ENCODE measurements at places on chromosomes 4 and X. TPM values are rescaled to one million over a fixed set of nuclear protein-coding genes. Genes with fewer than 3 reads are reported as not detected.

DNA sequence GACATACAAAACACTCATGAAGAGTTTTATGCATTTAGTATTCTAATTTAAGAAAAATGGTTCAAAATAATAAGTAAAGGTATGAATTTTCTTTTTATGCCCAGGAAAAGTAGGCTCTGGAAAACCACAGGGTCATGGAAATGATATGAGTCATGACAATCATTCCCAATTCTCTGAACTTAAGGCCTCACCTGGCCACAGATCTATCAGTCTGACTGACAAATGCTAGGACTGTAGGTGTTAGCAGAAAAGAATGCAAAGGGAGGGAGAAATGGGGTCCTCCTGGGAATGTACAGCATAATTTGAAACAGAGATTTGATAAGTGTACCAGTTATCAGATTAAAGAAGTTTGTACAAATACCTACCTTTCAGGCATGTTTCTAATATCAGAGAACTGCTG lies 270.5 kb upstream of the ARSJ start:
- H3K27me3 ChIP-seq: no peaks in the 10 kb centered on the region
- DNase-seq: no peak
- H3K4me1 ChIP-seq: peaks cover 13% of the 10 kb centered on the region
- H3K27ac ChIP-seq: no peak overlapping the region

The ZGRF1 gene
- polyA plus RNA-seq: 3.6 TPM

DNA sequence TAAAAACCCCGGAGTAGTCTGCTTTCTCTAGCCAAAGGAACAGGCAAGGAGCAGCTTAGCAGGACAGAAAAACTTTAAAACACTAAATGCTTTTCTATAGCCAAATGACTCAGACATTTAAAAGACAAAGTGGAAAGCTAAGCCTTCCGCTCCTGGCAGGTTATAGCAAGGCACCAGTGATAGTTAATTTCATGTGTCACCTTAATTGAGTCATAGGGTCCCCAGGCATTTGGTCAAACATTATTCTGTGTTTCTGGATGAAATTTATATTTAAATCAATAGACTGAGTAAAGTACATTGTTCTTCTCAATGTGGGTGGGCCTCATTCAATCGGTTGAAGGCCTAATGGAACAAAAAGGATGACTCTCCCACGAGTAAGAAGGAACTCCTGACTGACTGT lies 885.7 kb upstream of the ADGRL3 start:
- no peak overlapping the region for H3K4me3 ChIP-seq
- H3K4me1 ChIP-seq: no peaks in the 10 kb centered on the region
- H3K27me3 ChIP-seq: no peaks in the 10 kb centered on the region
- no peak for DNase-seq
- H3K36me3 ChIP-seq: no peaks in the 10 kb centered on the region

- no peaks in the 10 kb centered on the region for H3K36me3 ChIP-seq
- H3K4me1 ChIP-seq: no peaks in the 10 kb centered on the region
- no peak overlapping the region for H3K4me3 ChIP-seq
- DNase-seq: no peak
- H3K27ac ChIP-seq: no peak overlapping the region
- no peaks in the 10 kb centered on the region for H3K27me3 ChIP-seq
These were observed 252.9 kb upstream of the TTC29 start for GRCh38 chr4:147198411-147199051.

- DNase-seq: no peak
- H3K4me3 ChIP-seq: no peak overlapping the region
- H3K27ac ChIP-seq: no peak overlapping the region
- no peaks in the 10 kb centered on the region for H3K4me1 ChIP-seq
- H3K27me3 ChIP-seq: peaks cover 18% of the 10 kb centered on the region
These were observed 17.5 kb upstream of the JAKMIP1 start for GRCh38 chr4:6217716-6218381.

All from keratinocyte (primary cell).